ENCODE measurements at places on chromosomes 12 and 14.

DNA sequence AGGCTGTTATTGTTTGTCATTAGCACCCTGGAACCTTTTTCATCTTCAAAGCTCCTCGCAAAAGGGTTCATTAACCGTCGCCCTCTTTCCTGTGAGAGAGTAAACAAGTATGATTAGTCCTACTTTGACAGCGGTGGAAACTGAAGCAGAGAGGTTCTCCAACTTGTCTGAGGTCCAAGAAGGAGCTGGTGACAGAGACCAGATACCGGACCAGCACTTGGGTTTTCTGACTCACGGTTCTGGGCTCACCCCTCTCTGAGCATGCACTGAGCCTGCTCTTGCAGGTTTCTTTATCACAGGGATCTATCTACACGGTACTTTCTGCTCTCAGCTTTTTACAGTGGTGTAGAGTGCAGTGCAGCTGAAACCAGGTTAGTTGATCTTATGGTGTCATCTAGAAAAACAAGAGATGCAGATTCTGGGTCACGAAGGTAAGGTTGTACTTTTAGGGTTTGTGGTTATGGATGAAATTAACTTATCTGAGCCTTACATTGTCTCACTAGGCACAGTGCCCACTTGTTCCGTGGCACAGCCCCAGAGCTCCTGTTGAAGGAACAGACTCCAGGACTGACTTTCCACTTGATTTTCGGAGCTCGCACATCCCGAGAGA is 62.1 kb downstream of the PPP2R5C start:
- DNase-seq: no peak

GRCh38 chr14:77270361-77271112 is 469 bp downstream of the NGB start:
- no peak for DNase-seq

DNA sequence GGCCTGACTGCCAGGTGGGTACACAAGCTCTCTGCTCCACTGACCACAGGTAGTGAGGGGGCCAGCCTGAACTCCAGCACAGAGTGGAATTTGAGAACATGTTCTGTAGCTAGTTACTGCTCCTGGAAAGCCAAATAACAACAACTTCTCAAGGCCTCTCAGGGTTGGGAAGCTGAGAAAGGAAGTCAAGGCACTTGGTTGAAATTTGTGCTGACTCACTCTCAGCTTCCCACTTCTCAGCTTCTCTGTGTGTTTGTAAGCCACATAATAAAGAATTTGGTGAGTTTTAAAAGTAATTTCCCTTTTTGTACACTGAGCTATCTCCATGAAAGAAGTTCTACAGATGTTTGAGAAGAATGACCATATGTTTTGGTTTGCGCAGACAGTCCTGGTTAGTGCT is 234.9 kb downstream of the KTN1 start:
- no peak for DNase-seq

GRCh38 chr12:55818886-55819285 is 1.0 kb downstream of the ORMDL2 start:
- no peak for DNase-seq

- DNase-seq: no peak
Observed at GRCh38 chr12:18135086-18135485, 45.1 kb upstream of the RERGL start.

GRCh38 chr14:92263681-92264080 is 59.3 kb upstream of the SLC24A4 start:
- DNase-seq: no peak

DNA sequence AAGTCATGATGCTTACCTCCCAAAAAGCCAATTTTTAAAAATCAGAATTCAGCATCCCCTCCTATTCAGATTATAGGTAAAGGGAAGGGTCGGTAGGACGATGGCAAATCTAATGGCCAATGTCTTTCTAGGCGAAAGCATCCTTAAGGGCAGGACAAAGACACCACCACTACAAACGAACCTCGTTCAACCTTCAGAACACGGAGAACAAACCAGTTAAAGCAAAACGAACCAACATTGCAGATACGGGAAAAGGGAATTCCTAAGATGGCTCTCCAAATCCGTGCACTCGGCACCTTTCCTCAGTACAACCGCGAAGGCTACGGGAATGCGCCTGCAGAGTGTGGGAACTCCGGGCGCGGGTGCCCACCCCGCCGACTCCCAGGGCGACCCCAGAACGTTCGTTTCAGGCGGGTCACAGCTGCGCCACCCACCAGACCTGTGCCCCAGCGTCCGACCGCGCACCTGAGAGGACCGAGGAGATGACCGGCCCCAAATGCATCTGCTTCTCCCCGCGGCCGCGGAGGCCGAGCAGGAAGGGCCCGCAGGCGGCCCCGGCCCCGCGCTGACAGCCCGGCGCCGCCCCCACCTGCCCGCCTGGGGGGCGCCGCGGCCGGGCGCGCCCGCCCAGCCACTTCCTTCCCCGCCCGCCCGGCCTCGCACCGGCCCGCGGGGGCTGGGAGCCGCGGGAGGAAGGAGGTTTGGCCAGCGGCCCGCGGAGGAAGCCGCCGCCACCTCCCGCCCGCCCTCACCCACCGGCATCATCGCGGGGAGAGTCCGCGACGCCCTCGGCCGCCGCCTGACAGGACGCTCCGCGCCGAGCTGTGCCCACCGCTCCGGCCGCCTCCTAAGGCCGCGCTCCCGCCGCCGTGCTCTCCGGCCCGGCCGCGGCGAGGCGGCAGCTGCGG is 578 bp downstream of the PPP1R13B start:
- DNase-seq: no peak

Data from NCI-H1417 treated with DMSO at 0.1 percent for 48 hours (cell line).